Activated T-helper 9 cell treated with anti-CD3 and anti-CD28 coated beads, Interleukin-2, amount 50 U/mL, for 16 hours (primary cell): ENCODE measurements at places on chromosomes 16 and 17.

DNA sequence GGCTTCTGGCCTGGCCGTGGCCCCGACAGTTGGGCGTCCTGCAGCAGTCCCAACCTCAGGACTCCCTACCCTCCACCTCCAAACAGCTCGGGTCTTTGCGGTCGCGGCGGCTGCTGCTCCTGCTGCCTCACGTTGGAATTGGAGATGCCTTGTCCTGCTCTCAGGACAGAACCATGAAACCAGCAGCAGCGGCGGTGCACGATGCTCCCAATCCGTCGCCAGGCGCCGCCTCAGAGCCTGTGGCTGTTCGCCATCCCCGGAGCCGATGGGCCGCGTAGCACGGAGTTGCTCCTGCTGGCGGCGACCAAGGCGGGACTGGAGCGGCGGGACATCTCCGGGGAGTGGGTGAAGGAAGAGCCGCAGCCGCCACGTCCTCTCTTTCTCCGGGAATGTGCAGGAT is 1965.9 kb downstream of the TP53TG3F start:
- DNase-seq = no peak

GRCh38 chr17:54425671-54426070 is 475.0 kb upstream of the TOM1L1 start:
- DNase-seq = no peak

- no peak for DNase-seq
Measured at GRCh38 chr16:65312071-65312470, 190.2 kb upstream of the CDH11 start.

DNA sequence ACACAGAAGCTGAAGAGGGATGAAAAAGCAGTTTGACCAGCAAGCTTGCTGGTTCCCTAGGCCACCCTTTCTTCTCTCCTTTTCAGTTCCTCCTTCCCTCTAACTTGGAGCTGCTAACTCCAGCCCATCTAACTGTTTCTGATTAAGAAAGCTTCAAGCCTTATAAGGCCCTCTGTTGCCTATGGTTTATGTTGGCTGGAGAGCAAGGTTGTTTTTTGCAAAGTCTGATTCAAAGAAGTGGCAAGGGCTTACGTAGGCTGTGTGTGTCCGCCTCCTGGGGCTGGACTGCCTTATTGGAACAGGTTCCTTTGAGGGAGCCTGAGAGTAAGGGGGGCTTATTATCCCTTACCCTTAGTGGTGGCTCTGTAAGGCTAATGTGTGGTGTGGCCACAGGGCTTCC is 7.1 kb downstream of the AKAP1 start:
- DNase-seq = no peak

DNA sequence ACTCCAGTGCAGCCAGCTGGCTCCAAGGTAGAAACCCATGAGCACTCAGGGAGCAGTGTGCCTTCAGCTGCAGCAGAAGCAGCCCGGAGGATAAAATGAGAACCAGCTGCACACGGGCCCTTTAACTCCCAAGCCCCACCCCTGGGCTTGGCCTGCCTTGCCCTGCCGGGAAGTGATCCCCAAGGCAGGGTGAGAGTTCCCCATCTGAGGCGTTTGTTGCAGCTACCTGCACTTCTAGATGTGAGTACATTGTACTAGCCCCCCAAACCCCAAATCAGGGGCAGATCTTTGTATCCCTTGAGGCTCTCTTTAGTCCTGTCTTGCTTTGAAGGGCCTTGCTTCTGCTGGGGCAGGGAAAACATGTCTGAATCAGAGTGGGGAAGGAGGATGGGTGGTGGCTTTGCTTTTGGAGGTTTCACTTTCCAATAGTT is at the start of gene MVP:
Gene MVP (plus strand): TSS at position 192 of the 431 bp plus-strand sequence. CDS start 10,088 bp downstream, outside the sequence.
- DNase-seq = no peak

- no peak for DNase-seq
Measured at GRCh38 chr17:35447499-35447898, 1.1 kb downstream of the SLFN13 start.

GRCh38 chr17:33642002-33642401 is 348.9 kb upstream of the ASIC2 start:
- DNase-seq = no peak
